ENCODE measurements at places on chromosomes 4 and X.

- no peak for DNase-seq
These were observed 145.6 kb upstream of the SCML1 start for GRCh38 chrX:17591741-17592110.

- no peak for DNase-seq
These were observed 29.2 kb downstream of the SMIM14 start for GRCh38 chr4:39609454-39609931.

GRCh38 chr4:112312610-112313239 is 15.6 kb downstream of the ALPK1 start:
- DNase-seq: no peak

DNA sequence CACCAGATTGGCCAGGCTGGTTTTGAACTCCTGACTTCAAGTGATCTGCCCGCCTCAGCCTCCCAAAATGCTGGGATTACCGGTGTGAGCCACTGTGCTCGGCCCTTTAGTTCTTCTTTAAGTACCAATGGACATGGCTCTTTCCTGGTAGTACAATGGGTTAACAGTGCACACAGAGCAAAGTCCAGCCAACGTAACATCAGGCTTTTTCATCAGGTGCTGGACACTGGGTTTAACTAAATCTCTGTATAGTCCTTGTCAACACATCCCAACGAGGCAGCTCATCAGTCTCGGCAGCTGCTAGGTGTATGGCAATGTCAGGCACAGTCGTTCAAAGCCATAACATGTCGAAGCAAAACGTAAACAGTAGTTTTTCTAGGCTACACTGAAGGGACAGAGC is 93.8 kb downstream of the HDAC8 start:
- no peak for DNase-seq

GRCh38 chrX:12301288-12301687 is 163.0 kb downstream of the FRMPD4 start:
- no peak for DNase-seq

GRCh38 chr4:128811571-128812441 is 2.3 kb downstream of the JADE1 start:
- peak; percentile 62 for DNase-seq
